Right hindlimb (tissue), 1 donor: ENCODE measurements at places on chromosomes 2 and 18.

- DNase-seq = no peak
These were observed 1.1 kb downstream of the FEV start for GRCh38 chr2:218983934-218984238.

GRCh38 chr2:31197669-31198068, 19.6 kb downstream of the CAPN14 start:
- DNase-seq = no peak

- no peak for DNase-seq
These were observed 45.2 kb upstream of the MAPRE3 start for GRCh38 chr2:26925100-26925791.

- no peak for DNase-seq
These were observed 554.6 kb downstream of the DSC3 start for GRCh38 chr18:30487962-30488361.

DNA sequence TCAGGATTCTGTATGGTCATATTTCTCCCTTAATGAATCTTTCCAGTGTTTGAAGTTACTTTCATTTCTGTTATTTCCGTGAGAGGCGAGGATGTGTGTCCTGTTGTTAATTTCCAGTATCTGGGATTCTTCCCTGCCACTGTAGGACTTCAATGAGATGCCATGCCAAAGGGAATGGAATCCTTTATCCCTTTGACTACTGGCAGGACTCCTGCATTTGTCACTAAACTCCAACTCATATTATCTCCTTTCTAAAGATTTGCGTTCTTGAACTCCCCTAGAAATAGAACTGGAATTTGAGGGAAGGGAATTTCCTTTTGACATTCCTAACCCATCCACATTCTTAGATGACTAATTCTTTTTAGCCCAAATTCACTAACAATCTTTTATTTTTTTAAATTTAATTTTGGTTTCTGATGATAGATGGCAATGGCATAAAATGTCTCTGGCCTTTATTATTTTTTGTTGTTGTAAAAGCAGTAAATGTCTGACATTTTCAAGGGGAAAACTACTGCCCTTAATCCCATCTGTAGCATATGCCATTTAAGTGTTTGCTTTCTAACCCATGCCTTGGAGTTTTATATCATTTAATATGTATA, 87.8 kb upstream of the EML6 start:
- no peak for DNase-seq

DNA sequence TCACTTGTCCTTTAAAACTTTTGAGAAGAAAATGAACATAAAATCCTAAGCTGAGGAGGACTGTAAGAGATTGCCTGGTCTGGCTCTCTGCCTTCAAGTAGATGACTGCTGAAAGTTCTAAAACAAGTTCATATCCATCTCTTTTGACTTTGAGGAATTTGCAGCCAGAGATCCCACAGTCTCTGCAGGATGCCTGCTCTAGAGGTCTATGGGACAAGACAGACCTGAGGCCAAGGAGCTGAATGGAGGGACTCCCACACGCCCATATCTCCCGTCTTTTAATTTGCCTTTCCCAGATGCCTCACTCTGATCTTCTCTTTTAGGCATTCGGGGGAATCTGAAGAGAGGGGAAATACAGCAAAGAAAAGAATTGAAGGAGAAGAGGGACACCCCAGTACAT, 255.9 kb upstream of the RASGRP3 start:
- no peak for DNase-seq

DNA sequence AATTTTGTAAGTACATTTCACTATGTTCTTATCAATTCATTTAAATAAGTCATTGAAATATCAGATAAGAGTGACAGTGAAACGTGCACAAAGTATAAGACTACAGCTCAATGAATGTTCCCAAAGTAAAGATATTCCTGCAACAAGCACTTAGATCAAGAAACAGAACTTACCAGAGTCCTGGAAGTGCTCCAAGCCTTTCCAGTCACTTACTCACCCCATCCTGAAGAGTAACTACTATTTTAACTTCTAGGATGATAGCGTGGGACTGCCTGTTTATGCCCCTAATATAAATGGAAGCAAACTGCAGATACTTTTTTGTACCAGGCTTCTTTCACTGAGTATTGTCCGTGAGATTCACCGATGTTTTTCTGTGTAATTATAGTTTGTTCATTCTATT, 768.9 kb downstream of the SLC4A3 start:
- no peak for DNase-seq

DNA sequence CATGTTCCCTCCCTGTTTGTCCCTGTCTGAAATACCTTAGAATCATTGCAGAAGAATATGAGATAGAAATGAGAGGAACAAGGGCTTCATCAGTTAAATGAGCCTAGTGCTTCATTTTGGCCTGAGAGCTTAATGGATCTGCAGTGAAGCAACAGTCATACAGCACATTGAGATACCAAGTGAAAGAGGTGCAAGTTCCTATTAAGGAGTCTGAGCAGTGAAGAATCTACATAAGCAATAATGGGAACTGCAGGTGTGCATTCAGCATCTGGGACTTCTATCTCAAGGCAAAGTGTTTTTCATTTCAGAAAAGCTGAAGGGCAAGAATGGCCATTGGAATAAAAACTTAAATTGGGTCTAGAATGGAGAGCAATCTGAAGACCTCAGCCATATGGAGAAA, 323.2 kb upstream of the SLC39A10 start:
- no peak for DNase-seq

GRCh38 chr2:15485949-15486348, 75.2 kb downstream of the NBAS start:
- DNase-seq = no peak

- no peak for DNase-seq
These were observed 10.2 kb upstream of the CABYR start for GRCh38 chr18:24128700-24129099.

GRCh38 chr2:54834721-54835120, 111.3 kb downstream of the EML6 start:
- no peak for DNase-seq
